Esophagus (tissue), 2 donors: ENCODE measurements at places on chromosomes 11 and 22. TPM values are rescaled to one million over a fixed set of nuclear protein-coding genes. Genes with fewer than 3 reads are reported as not detected.

The NAT10 gene
- 21.9 TPM for polyA plus RNA-seq

The LSP1 gene
- polyA plus RNA-seq = 23.7 TPM

The TRIM51 gene
- polyA plus RNA-seq = not detected

The SLC25A45 gene
- polyA plus RNA-seq = 2.4 TPM
